SK-N-DZ (cell line): ENCODE measurements at places on chromosomes 3 and 15.

DNA sequence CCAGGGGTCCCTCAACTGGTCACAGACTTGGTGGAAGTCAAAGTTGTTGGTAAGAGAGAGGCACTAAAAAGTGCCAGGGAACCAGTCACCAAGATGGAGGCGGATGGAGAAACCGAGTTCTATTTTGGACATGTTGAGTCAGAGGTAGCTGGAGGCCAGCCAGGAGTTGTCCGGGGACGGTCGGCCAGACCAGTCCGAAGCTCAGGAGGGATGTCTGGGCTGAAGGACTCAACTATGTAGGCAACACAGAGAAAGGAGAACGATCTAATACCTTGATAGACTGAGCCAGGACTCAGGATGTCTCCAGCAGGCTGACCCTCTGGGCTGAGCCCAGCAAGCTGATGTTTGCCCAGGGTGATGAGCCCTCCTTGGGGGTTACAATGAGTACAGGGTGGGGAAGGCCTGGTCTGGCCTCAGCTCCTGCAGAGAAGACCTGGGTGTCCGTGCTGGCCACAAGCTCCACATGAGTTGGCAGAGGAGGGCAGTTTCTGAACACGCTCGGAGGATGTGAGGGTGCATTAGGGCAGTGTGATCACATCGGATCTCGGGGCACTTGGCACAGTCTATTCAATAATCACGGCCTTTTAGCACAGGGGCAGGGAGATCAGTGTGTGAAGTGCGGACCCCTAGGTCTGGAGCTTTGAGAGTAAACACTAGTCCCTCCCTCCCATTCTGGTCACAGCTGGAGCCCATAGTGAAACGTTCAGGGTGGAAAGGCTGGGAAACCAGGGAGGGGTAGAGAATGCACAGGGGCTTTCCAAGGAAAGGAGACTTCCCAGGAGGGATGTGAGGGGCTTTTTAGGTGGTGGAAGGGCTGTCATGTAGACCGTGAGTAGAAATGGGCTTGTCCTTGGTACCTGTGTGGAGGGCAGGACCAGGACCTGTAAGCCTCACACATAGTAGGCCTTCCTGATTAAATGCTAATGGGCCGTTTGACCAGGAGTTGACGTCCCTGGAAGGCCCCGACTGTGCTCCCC is 111.9 kb downstream of the ETFA start:
- DNase-seq = no peak

DNA sequence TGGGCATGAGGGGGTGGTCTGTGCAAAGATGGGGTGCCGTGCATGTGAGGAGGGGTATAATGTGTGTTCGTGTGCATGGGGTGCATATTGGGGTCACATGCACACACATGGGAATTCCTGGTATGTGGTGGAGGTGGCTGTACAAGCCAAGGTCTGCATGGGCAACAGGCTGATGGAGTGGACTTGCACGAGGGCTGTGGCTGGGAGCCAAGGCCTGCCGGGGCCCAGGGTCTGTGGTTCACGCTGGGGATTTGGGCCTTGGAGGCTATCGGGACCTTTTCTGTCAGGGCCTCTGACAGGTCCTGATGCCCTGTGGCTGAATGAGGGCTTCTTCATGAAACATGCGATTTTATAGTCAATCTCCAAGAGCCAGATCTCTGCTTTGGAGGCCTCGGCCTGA is 9.8 kb upstream of the PLXND1 start:
- DNase-seq = no peak

- no peak for DNase-seq
Measured at GRCh38 chr15:53869806-53870073, 108.5 kb upstream of the UNC13C start.

GRCh38 chr3:111414531-111414930 is 127.5 kb upstream of the CD96 start:
- no peak for DNase-seq

DNA sequence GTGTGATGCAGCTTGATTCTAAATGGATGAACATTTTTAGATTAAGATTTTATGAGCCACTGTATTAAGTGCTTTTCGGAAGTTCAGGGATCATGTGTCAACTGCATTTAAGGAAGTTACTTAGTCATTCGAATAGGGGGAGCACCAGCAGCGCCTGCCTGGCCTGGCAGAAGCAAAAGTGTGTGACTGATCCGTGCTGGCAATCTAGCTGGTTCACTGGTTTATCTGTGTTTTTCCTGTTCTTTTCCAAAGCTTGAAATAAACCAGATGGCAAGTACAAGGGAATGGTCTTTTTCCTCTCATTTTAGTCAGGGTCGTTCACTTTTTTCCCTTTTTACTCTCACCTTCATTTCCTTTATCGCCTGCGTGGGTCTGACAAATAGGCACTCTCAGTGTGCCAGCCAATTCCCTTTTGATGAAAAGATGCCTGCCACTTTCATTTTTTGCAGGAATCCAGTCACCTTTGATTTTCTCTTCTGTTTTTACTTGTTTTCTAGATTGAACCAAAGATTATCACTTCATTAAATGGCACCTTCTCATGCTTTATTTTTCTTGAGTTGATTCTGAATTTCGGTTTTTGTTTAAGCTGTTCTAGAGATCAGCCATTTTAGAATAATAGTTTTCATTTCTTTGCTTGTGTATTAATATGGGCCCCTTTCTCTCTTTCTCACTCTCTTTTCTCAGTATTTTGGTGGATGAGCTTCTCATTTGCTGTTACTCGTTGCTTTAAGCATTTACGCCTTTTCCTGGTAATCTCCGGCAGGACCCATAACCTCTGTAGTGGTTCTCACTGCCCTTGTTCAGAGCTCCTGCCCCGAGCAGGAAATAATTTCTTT is 2.8 kb downstream of the ABHD2 start:
- no peak for DNase-seq

DNA sequence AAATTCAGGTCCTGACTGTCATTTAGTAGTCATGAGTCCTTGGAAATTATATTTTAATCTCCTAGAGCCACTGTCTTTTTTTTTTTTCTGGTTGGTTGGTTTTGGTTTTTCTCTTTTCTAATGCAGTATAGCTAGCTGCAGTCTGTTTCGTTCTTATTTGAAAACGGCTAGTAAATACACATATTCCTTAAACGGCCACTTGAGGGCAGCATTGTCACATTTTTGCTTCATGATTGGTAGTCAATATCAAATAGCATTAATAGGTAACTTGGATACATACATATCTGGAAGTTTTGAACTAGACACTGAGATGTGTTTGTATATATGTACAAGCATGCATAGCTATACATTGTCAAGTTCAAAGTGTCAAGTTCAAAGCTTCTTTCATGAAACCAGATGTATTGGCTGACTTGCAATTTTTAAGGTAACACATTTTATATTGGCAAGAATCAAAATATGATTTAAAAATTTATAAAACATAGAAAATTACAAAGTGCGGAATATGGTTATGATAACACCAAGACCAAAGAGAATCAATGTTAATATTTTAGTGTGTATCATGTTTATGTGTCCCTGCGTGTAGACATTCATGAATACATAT is 22.5 kb downstream of the GABRA5 start:
- peak; percentile 69 for DNase-seq
